ENCODE measurements at places on chromosomes 7 and 10. TPM values are rescaled to one million over a fixed set of nuclear protein-coding genes. Genes with fewer than 3 reads are reported as not detected.

JAKMIP3 gene
- 0.99 TPM for total RNA-seq

LRCH4 gene
- 56.0 TPM for total RNA-seq

DOCK1 gene
- total RNA-seq, result 82.6 TPM

ASB15 gene
- not detected for total RNA-seq

PCLO gene
- 1.2 TPM for total RNA-seq

THSD7A gene
- 12.1 TPM for total RNA-seq

ANK3 gene
- 24.3 TPM for total RNA-seq

PAX4 gene
- not detected for total RNA-seq

SLC39A12 gene
- 0.32 TPM for total RNA-seq

ACSL5 gene
- total RNA-seq, result 13.4 TPM

CREB5 gene
- 57.1 TPM for total RNA-seq

CDHR3 gene
- total RNA-seq, result 3.8 TPM

- DNase-seq, result no peak
- no peaks in the 10 kb centered on the region for H3K4me1 ChIP-seq
- no peak overlapping the region for H3K4me3 ChIP-seq
- H3K27me3 ChIP-seq, result no peaks in the 10 kb centered on the region
Measured at GRCh38 chr7:77940647-77941046, 142.1 kb downstream of the PHTF2 start.

GRCh38 chr7:29282819-29283414 is 88.3 kb downstream of the CHN2 start:
- H3K27ac ChIP-seq, result no peak overlapping the region
- no peak overlapping the region for H3K4me3 ChIP-seq
- no peaks in the 10 kb centered on the region for H3K27me3 ChIP-seq
- no peaks in the 10 kb centered on the region for H3K4me1 ChIP-seq
- no peak for DNase-seq

DNA sequence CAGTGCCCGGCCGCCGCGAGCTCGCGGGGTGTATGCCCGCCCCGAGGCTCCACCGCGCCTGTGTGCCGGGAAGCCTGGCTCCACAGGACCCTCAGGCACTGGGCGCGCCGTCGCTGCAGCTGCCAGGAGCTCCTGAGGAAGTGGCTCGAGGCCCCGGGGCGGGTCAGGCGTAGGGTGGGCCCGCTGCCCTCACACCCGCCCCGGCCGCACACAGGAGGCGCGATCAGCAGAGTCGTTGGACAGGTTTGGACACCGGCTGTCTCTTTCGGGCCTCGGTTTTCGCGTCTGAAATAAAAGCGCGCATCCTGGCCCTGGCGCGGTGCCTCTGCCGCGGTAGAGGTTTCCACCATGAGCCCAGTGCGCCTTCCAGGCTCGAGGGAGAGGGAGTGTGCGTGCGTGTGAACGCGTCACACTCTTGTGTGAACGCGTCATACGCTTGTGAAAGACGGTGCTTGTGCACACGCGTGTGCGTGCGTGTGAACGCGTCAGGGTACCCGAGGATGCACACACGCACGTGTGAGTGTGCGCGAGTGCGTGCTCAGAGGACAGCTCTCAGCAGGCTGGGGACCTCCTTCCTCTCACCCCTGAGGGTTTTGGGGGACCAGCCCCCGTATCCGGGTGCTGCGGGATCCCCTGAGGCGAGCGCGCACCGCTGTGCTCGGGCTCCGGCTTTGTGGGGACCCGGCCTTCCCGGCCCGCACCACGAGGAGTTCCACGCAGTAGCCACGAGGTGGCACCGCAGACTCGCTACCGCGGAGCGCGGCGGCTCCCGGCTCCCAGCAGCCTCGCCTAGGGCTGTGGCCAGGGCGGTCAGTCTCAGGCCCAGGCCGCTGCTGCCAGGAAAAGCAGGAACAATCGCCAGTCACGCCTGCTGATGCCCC is 83.8 kb downstream of the BMS1 start:
- H3K27me3 ChIP-seq, result no peaks in the 10 kb centered on the region
- no peaks in the 10 kb centered on the region for H3K4me1 ChIP-seq

- no peak for DNase-seq
- no peak overlapping the region for H3K4me3 ChIP-seq
- H3K36me3 ChIP-seq, result no peaks in the 10 kb centered on the region
- no peaks in the 10 kb centered on the region for H3K4me1 ChIP-seq
- H3K27me3 ChIP-seq, result no peaks in the 10 kb centered on the region
Measured at GRCh38 chr7:26332698-26333097, 41.0 kb downstream of the SNX10 start.

DNA sequence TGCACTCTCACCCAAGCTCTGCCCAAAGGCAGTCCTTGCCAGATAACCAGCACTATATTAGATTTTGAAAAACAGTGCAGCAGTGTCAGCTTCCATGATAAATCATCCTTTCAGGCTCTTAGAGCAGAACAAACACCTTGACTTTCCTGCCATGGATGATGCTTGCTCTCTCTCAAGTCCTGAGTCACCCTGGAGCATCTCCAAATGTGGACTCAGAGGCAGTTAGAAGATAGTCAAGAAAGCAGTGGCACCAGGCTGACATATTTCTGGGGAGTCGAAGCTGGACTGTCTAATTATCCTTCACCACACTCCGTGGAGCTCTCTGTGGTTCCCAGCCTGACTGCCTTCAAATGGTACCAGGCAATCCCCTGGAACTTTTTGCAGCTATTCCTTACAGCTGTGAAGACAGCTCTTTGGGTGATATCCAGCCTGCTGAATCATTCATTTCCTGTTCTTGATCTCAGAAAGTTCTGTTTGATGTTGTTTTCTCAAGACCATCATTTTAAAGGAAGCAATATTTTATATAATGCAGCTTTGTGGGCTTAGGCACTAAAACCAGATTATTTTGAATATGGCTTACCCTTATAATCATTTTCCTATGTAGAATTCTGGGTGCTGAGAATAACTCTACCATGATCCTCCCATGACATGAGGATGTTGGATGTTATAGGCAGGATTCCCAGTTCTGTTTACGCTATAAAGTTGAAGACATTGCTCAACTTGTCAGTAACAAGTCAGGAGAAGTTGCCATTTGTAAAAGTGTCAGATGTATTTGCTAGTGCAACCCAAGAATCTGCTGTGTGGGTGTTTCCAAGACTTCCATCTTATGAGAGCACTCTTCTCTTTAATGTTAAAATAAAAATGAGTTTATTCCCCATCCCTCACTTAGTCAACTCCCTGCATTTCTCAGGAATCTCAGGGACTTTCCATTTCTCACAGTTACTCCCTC is 233.8 kb downstream of the C7orf25 start:
- no peak overlapping the region for H3K4me3 ChIP-seq
- no peak overlapping the region for H3K27ac ChIP-seq

- no peak overlapping the region for H3K4me3 ChIP-seq
- DNase-seq, result no peak
- no peaks in the 10 kb centered on the region for H3K4me1 ChIP-seq
- H3K36me3 ChIP-seq, result no peaks in the 10 kb centered on the region
Measured at GRCh38 chr7:130409712-130410072, 29.4 kb downstream of the CPA1 start.

- H3K27me3 ChIP-seq, result no peaks in the 10 kb centered on the region
- H3K4me1 ChIP-seq, result no peaks in the 10 kb centered on the region
- DNase-seq, result no peak
- H3K27ac ChIP-seq, result no peak overlapping the region
- H3K36me3 ChIP-seq, result peaks cover 5% of the 10 kb centered on the region
Measured at GRCh38 chr10:69009360-69009759, 20.8 kb downstream of the KIFBP start.

DNA sequence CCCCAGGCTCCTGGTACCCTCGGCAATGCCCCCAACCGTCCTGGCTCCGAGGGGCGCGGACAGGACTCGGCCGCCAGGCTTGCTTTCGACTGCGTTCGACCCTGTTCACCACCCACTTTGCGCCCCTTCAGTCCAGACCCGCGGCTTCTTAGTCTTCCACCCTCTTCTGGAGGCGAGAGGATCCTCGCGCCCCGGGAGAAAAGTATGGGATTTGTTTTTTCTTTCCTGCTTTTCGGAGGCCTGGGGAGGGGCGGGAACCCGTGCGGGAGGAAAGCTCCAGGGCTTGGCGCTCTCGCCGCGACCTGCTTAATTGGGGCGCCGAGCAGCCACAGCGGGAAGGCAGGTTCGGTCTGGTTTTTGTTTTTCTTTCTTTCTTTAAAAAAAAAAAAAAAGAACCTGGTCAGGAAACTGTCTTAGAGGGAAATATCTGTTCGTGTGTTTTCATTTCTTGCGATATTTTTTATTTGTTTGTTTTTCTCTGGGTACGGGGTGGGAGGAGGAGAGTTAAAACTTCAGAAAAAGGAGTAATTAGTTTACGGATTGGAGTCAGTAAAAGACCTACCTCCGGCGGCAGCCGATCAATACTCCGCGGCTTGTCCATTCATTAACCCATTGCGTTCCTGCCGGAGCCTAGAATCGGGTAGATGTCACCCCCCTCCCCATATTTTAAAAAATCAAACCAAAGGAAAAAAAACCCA is 1.6 kb downstream of the EMX2 start:
- H3K4me1 ChIP-seq, result no peaks in the 10 kb centered on the region
- no peak overlapping the region for H3K27ac ChIP-seq
- no peak for DNase-seq
- peaks cover 2% of the 10 kb centered on the region for H3K27me3 ChIP-seq

GRCh38 chr10:70749756-70750155 is 35.4 kb downstream of the TBATA start:
- H3K4me1 ChIP-seq, result no peaks in the 10 kb centered on the region
- H3K36me3 ChIP-seq, result no peaks in the 10 kb centered on the region

GRCh38 chr10:59753267-59753666 is at the start of gene MRLN:
TSS of gene MRLN (minus strand) at chr10:59753455.
- H3K36me3 ChIP-seq, result no peaks in the 10 kb centered on the region
- DNase-seq, result no peak
- no peaks in the 10 kb centered on the region for H3K27me3 ChIP-seq
- no peak within 1 kb of the TSS for H3K27ac ChIP-seq
- H3K4me1 ChIP-seq, result no peaks in the 10 kb centered on the region
- no peak within 1 kb of the TSS for H3K4me3 ChIP-seq

GRCh38 chr7:85890244-85890811 is 703.5 kb upstream of the SEMA3D start:
- H3K36me3 ChIP-seq, result no peaks in the 10 kb centered on the region
- H3K27me3 ChIP-seq, result no peaks in the 10 kb centered on the region
- H3K4me3 ChIP-seq, result no peak overlapping the region
- H3K27ac ChIP-seq, result no peak overlapping the region

DNA sequence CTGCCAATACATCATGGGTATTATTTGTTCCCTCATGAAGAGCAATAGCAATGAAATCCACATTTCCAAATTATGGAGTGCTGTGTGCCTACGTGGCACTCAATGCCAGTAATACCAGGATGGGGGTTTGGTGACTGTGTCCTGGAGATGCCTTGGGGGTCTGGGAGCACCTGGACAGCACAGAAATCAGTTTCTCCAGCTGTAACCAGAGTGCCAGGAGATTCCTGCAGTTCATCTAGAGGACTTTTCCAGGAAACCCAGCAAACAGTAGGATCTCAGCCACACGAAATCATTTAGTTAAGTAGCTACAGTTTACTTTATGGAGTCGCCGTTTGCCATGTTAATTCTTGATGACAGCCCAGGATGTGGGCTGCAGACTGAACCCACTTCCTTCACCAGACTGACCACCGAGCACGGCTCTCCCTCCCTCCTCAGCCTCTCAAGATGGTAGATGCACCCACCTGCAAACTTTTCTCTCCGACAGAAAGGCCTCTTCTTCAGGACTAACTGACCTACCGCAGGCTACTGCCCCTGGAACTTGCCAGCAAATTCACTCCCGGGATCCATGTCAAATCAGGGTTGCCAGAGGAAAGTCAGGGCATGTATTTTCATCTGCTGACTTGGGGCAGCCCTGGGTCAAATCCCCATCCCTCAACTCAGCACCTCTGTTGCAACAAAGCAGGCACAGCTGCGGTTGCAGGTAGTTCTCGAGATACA is 30.3 kb downstream of the MKI67 start:
- no peaks in the 10 kb centered on the region for H3K4me1 ChIP-seq
- H3K27ac ChIP-seq, result no peak overlapping the region
- H3K36me3 ChIP-seq, result no peaks in the 10 kb centered on the region
- no peak overlapping the region for H3K4me3 ChIP-seq
- DNase-seq, result no peak
- no peaks in the 10 kb centered on the region for H3K27me3 ChIP-seq

DNA sequence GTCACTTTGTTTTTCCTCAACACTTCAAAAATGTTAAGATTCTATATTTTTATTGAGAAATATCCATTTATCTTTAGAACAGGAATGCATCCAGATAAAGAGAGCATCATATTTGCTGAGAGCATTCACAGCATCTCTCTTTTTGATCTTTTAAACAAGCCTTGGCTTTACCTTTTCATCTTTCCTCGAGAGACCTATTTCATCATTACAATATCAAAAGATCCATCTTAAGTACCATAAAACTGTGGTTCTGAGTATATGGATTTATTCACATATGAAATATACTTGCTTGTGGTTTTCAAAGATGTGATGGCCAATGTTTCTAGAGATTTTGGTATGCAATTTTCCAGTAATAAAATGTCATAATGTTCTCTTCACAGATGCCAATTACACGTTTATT is 1140.9 kb downstream of the GATA3 start:
- H3K36me3 ChIP-seq, result no peaks in the 10 kb centered on the region
- DNase-seq, result no peak
- H3K27ac ChIP-seq, result no peak overlapping the region

- H3K27ac ChIP-seq, result no peak overlapping the region
- H3K4me1 ChIP-seq, result no peaks in the 10 kb centered on the region
- H3K36me3 ChIP-seq, result no peaks in the 10 kb centered on the region
- DNase-seq, result no peak
- H3K27me3 ChIP-seq, result no peaks in the 10 kb centered on the region
- no peak overlapping the region for H3K4me3 ChIP-seq
Measured at GRCh38 chr7:132077971-132078685, 498.1 kb downstream of the PLXNA4 start.

DNA sequence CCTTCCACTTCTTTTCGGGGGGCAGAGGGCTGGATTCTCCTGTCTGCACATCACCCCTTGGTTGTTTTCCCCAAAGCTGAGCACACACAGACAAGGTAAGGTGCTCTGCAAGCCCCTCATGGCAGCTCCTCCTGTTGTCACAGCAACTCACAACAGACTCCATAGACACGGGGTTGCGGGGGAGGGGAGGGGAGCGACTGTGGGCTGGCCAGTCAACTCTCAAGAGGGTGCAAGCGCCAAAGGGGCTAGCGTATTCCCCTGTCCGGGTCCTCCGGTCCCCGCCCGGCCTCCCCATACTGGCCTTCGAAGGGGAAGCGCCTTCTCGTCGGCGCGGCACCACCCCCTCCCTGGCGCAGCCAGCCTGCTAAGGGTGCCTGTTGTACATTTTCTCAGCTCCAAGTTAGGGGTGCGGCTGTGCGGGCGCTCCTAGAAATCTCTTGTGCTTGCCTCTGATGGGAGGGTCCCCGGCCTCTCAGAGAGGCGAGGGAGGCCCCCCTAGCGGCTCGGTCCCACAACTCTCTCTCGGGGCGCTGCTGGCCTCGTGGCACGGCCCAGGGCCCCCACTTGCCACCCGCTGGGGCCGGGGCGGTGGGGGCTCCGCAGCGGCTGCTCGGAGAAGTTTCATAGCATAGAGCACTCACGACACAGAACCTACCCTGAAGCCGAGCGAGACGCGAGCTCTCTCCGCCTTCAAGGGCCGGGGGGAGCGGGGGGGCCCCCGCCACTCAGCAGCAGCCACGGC is 498 bp downstream of the RHOBTB1 start:
- H3K27me3 ChIP-seq, result no peaks in the 10 kb centered on the region
- H3K4me3 ChIP-seq, result peak overlapping the region; percentile 91
- peak overlapping the region; percentile 97 for H3K27ac ChIP-seq
- H3K4me1 ChIP-seq, result peaks cover 5% of the 10 kb centered on the region

All from aorta (tissue), 5 donors.